ENCODE measurements at places on chromosomes 12 and 14.

GRCh38 chr12:124717318-124717717, 146.3 kb downstream of the SCARB1 start:
- DNase-seq, result no peak

GRCh38 chr14:23612354-23612732, 23.8 kb upstream of the DHRS2 start:
- no peak for DNase-seq

GRCh38 chr12:13023811-13024530, 20.2 kb upstream of the FAM234B start:
- no peak for DNase-seq

DNA sequence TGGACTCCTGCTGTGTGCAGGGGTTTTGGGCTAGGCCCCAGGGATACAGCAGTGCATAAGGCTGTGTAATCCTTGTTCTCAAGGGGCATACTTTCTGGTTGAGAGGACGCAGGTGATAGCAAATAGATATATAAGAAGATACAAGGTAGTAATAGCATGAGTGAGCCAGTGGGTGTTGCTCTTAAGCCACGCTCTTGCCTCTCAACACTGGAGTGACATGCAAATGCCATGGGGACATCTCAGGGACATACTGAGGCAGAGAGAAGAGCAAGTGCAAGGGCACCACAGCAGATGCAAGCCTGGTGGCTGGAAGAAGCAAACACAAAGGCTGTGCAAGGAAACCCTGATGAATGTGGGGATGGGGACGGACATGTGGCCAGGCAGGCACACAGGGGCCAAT, 223.3 kb downstream of the CHST11 start:
- no peak for DNase-seq

GRCh38 chr12:29176941-29177340, 27.9 kb downstream of the FAR2 start:
- no peak for DNase-seq

GRCh38 chr12:49838973-49839633, 3.8 kb downstream of the BCDIN3D start:
- no peak for DNase-seq

DNA sequence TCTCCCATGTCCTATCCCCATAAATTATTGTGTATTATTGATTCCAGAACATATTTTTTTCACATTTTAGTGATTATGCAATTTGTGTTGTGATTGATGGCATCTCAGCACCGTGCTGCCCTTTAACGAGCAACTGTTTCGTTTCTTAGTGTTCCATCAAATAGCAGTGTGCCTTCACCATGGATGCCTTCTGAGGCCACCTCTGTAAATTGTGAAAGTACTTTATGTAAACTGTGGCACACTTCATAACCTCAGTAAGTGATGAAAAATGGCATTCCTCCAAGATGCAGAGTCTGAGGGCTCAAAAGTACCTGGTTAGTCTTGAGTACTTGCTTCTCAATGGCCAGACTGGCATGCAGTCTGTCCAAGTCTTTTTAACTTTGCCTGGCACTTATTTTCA, 8.2 kb downstream of the CHST11 start:
- DNase-seq, result no peak

- DNase-seq, result no peak
Measured at GRCh38 chr12:19304149-19304750, 135.0 kb upstream of the AEBP2 start.

- no peak for DNase-seq
Measured at GRCh38 chr12:115313929-115314328, 630.0 kb upstream of the TBX3 start.

- no peak for DNase-seq
Measured at GRCh38 chr14:76090616-76091391, 60.9 kb upstream of the GPATCH2L start.

- DNase-seq, result peak; percentile 2
Measured at GRCh38 chr12:131902332-131903241, 8.2 kb downstream of the ULK1 start.

DNA sequence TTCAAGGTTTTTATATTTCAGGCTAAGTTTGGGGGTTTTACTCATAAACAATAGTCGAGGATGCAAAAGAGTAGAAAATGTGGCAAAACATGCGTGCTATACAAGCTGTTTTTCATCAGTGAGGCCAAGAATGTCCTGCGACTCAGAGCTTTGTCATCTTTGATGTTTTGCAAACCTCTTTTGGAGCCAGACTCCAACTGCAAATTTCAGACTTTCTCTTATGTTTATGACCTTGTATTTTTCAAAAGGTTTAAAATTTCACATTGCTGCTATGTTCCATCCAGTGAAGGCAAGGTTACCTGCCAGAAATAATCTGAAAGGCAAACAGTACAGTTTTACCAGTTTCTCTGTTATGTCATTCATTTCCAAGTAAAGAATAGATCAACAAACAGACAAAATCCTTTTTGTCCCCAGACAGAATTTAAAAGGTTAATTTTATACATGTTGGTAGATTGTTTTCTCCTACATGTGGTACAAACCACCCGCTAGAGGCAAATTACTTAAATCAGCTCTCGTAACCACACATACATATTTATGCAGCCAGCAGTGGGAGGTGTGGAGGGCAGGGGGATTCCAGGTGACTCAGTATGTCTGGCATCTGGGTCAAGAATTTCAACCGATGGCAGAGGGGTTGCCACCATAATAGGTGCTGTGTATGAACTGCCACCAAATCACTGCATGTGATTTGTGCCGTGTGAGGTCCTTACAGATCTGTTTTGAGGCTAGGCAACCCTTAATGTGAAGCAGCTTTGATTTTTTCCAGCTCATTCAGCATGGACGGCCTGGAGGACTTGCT, 119.8 kb upstream of the CPM start:
- no peak for DNase-seq

- no peak for DNase-seq
Measured at GRCh38 chr12:24854908-24855307, 94.0 kb downstream of the BCAT1 start.

DNA sequence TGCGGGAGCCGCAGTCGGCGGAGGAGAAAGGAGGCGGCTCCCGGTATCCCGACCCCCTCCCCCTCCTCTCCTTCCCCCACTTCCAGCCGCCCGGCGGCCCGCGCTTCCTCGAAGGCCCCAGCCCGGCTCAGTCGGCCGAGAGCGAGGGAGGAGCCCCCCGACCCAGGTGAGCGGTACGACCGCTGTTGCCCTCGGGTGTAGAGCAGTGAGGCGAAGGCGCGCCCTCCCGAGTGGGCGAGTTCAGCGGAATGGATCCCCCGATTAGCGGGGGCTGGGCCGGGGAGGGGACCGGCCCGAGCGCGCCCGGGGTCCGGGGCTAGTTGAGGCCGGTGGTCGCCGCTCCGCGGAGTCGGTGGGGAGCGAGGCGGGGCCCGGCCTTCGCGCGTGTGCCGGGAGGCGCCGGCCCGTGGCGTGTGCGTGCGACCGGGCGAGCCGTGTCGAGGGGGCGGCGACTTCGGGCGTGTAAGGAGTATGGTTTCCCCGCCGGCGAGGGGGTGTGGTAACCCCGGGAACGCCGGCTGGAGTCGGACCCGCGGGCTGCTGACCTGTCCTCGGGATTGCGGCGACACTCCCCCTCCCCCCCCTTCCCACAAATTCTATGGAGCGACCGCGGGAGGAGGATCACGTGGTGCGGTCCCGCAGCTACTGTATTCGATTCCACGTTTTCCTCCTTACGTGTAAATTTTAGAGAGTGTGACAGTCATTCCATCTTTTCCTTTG, 501 bp downstream of the RIMKLB start:
- peak; percentile 54 for DNase-seq

DNA sequence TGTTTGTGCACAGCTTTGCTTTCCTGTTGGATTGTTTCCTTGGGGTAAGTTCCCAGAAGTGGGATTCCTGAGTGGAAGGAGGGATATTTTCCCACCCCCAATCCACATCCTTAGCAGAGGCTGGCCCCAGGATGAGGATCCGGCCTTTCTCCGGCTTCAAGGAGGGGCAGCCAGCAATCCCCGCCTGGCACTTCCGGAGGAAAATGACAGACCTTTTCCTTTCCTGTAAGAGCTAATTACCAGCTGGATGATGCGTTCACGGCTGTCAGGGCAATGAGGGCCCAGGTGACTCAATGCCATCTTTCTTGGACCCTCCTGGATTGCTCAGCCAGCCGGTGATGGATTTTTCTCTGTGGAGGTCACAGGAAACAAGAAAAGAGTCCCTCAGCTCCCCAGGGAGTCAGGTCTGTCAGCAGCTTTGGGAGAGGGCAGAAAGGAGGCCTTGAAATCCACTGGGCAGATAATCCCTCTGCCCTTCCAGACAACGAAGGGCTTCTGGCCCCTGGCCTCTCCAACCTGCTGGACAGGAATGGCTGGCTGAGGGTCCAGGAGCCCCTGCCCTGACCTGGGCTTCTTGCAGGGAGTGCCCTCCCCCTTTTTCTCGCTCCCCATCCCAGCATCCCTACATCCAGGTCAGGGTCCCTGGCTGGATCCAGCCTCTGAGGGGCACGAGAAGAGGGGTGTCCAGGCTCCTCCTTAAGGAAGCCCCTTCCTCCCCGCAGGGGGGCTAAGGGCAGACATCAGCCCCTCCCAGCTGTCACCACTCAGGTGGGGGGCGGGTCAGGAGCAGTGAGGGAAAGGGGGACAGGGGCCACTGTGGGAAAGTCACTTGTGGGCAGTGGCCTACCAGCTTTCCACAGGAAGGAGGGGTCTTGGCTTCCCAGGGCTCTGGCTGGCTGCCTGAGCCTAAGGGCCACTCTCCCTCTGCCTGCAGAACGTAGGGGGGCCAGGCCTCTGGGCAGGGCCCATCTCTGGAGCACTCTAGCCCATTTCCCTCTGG, 16.1 kb upstream of the CCDC85C start:
- DNase-seq, result no peak

DNA sequence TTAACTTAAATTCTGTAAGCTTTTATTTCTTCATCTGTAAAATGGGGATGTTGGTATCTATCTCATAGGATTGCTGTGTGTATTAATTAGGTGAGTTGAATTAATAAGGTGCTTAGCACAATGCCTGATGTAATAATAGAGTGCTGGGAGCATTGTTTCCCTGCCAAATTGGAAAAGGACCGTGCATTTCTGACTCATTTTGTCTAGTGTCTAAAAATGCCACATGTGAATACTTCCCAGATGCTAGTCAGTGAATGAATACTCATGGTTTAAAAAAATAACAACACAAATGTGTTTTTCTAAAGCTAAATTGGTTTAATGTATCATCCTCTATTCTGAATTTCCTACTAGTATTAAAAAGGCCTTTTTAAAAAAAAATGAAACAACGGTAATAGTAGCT, 45.4 kb upstream of the NEDD1 start:
- DNase-seq, result no peak

GRCh38 chr12:51976376-51977160, 25.1 kb downstream of the ACVR1B start:
- DNase-seq, result no peak

DNA sequence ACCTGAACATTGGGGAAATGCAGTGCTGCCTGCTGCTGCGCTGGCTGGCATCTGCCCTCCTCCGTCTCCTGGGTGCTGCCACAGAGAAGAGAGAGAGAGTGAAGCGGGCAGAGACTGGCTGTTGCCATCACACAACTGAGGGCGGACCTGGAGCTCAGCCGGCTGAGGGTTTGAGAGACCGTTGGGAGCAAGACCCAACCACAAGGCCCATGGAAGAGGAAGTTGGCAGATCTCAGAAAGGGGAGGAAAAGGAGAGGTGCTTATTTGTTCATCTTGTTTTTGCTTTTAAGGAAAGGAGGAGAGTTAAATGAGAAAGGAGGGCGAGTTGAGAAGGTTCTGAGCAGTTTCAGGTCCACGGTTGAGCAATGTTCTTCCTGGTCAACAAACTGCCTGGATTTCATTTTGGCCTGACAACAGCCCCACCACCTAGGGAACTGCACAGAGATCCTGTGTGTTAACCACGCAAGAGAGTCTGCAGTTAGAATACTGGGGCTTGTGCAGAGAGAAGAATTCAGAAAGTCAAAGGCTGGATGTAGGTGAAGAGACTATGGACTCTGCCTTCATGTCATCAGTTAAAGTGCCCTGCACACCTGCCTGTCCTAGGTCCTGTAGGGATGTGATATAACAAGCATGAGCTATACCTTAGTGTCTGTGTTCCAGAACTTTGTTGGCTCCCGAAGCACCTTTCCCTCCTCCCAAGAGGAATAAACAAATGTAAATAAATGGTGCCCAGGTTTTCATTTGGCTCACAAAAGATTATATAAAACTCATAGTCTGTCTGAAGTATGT, 124.6 kb downstream of the ETV6 start:
- DNase-seq, result no peak
